Stimulated activated CD8-positive, alpha-beta memory T cell treated with anti-CD3 and anti-CD28 coated beads, Interleukin-2, amount 100 ng/mL, for 1 hour (primary cell): ENCODE measurements at places on chromosomes 2 and 18.
A peak's percentile ranks its signal among the peaks of the same experiment; 100 is the strongest.

DNA sequence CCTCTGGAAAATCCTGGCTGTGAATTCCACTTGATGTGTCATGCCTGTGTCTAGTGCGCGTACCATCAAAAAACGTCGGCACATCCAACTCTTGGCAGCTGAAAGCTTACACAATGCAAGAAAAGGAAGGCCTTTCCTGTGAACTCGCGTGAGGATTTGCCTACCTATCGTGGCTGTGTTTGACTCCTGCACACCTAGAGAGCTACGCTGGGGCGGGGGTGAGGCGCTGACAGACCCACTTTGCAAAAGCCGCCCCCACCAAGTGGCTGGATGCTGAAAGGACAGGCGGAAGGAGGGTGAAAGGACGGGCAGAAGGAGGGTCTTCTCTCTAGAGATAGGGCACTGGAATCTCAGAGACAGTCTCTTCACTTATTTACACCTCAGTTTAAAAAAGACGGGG, 270.1 kb downstream of the EIPR1 start:
- DNase-seq, result no peak

- DNase-seq, result no peak
These were observed 29.2 kb downstream of the PECR start for GRCh38 chr2:216052420-216052819.

GRCh38 chr2:199979832-199980628, 24.6 kb downstream of the MAIP1 start:
- peak; percentile 59 for DNase-seq

DNA sequence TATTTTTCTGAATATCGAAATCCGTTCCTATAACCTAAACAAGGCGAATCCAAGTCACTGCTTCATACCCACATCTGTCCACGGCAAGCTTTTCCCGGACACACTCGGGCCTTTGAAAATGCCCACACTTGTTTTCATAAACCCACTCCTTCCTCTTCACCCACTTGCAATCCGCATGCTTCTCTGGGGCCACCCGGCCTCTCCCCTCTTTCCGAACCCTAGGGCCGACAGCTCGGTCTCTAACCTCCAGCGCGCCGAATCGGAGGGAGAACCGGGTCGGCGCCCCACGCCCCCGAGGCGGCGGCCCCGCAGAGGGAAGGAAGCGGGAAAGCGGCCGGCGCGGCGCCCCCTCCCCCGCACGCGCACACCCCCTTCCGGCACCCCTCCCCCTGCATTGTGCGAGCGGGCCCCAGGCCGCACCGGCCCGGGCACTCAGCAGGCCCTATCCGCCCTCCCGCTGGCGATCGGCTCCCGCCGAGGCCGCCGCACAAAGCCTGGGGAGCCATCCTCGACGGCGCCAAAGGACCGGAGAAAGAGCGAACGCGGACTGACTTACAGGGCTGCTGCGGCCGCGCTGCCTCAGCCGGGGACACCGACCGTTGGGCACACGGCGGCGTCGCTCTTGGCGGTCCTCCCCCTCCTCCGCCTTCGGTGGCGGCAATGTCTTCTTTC, 467 bp downstream of the PUM2 start:
- peak; percentile 26 for DNase-seq

- DNase-seq, result no peak
These were observed 21.2 kb downstream of the GORASP2 start for GRCh38 chr2:170950221-170950761.

- DNase-seq, result no peak
These were observed 265.3 kb downstream of the TWIST2 start for GRCh38 chr2:239113171-239113570.

- DNase-seq, result no peak
These were observed 31.7 kb downstream of the INPP4A start for GRCh38 chr2:98476192-98476868.

DNA sequence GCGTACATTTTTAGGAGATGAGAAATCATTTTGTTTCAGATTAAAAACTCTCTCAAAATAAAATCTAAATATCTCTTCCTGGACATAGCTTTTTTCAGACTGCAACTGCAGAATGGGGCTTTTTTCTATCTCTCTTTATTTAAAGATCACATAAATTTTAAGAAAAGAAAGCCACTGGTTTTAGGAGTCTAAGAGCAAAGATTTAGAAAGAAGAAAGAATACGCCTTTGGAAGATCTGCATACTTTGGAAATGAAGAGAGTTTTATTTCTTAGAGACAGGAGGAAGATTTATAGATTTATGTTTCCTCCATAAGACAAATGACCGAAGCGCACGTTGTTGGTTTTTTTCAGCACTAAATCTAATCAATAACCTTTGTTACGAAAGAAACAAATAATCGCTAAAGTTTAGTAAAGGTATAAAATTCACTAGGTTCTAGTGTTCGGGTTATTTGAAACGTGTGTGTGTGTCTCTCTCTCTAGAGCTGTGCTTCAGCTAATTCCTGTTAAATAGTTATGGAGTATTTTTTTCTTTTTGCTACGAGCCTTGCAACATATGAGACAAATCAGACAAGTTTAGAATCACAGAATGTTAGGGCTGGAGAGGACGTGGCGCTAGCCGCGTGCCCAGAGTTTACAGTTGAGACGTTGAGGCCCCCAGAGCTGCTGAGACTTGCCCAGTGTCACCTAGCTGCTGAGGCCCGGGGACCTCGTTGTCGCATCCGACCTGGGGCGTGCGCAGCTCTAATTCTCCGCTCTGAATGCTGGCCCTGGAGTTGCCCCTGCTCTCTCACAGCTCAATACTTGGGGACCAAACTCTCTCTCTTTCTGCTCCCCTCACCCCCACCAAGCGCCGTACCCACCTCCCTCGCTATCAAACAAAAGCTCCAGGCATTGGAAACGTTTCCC, 69.9 kb downstream of the CTAGE1 start:
- DNase-seq, result no peak

GRCh38 chr2:239809391-239809790, 215.8 kb downstream of the NDUFA10 start:
- DNase-seq, result no peak

DNA sequence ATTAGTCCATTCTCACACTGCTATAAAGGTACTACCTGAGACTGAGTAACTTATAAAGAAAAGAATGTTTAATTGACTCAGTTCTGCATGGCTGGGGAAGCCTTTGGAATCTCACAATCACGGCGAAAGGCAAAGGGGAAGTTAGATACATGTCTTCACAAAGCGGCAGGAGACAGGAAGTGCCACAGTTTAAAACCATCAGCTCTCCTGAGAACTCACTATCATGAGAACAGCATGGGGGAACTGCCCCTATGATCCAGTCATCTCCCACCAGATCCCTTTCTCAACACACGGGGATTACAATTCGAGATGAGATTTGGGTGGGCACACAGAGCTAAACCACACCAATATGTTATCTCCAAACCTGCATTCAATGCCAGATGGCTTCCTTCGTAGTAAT, 716.1 kb downstream of the DCC start:
- DNase-seq, result no peak

- DNase-seq, result no peak
These were observed 823.2 kb upstream of the ID2 start for GRCh38 chr2:7858624-7859023.

- no peak for DNase-seq
These were observed 35.1 kb upstream of the SLC14A2 start for GRCh38 chr18:45580127-45580526.

DNA sequence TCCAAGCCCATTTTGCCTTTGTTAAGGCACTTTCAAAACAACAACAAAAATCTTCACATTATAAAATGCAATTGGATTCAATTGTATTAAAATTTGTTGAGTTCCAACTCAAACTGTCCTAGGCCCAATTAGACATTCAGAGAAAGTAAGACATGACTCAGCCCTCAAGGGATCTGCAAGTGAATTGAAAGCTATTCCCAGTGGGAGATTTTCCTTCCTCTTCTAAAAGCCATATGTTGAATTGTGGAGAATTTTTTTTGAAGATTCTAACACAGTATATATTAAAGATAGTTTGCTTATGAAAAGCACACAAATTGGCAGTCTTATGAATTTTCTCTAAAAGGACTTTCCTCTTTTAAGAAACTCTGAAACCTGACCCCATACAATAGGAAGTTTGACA, 268.0 kb upstream of the PARD3B start:
- no peak for DNase-seq

DNA sequence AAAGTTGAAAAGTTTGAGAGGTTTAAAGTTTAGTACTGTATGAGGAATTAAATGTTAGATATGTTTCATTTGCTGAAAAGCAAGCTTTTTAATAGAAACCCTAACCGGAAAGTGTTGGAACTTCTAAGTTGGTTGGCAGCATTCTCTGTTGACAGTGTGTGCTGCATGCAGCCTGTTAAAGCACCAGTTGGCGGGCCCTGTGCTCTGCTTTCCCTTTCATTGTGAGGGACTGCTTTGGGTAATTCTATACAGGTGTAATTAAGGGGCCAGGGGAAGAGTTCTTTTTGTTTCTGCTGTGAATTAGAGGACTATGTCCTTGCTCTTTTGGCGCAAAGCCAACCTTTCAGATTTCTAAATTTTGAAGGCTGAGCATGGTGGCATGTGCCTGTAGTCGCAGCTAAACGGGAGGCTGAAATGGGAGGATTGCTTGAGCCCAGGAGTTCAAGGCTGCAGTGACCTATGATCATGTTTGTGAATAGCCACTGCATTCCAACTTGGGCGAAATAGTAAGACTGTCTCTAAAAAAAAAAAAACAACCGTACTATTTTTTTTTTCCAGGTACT, 20.1 kb downstream of the PLEKHB2 start:
- DNase-seq, result no peak

DNA sequence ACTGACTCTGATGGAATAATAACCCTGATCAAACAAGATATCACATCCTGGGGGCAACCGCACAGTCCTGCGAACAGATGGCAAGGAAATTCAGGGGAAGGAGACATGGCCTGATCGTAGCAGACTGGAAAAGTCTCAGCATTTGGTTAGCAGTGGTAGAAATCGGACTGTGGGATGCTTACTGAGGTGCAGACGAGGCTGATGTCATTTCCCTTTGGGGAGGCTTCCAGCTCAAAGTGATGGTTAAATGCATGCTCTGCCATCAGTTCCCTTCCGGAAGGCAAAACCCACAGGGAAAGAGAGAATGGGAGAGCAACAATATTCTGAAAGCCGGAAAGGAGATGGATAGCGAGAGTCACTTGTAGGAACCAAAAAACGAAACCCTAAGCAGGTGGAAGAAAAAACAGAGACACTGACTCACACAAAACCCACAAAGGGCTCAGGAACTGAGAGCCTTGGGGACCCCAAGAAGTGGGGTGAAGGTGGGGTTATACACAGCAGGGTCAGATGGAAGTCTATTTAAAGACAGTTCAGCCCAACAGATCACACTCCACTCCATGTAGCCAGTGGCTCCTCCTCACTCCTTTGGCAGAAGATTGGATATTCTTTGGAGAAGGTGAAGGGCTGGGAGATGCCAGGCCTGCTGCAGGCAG, 93.1 kb downstream of the INPP5D start:
- no peak for DNase-seq

DNA sequence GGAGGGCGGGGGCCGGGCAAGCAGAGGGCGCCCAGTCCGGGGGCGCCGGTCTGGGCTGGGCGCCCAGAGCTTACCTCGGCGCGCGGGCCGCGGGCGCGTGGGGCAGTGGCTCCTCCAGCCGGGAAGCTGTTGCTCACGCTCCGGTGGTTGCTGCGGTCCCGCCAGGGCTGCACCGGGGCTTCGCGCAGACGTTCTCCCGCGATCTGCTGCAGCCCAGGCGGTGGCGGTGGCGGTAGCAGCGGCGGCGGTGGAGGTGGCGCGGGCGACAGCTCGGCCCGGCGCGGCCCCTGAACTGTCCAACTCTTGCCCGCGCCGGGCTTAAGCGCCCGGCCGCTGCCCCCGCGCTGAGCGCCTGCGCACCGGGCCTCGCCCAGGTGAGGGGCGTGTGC, 391 bp downstream of the ZNF385B start:
- no peak for DNase-seq

- DNase-seq, result no peak
These were observed 82.8 kb downstream of the QPCT start for GRCh38 chr2:37427241-37427640.

DNA sequence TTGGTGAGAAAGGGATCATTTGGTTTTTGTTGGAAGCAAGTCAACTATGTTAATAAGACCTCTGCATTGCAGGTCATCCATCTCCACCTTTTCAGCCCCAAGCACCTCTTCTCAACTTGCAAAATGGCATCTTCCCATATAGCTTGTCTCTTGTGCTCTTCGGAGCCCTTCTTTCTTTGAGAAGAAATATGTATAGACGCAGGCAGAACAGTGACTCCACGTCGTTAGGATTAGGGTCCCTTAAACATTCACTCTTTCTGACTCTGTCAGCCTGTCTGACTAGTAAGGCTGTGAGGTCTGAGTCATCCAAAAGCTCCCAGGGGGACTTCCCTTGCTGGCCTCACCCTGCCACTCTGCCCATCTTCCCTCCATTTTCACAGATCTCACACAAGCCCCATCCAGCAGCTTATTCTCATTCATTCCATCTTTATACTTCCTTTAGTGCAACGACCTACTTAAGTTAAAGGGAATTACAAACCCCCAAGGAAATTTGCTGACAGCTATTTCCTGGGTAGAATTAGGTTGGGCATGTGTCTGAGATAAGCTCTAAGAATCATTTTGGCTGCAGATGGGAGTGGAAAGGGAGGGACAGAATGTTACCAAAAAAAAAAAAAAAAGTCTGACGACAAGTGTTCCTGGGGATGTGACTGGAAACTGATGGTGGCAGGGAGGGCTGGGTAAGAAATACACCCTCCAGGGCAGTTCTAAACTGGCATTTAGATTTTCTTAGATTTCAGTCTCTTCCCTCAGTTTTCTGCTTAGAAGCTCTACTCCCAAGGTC, 37.7 kb upstream of the MEX3C start:
- no peak for DNase-seq

DNA sequence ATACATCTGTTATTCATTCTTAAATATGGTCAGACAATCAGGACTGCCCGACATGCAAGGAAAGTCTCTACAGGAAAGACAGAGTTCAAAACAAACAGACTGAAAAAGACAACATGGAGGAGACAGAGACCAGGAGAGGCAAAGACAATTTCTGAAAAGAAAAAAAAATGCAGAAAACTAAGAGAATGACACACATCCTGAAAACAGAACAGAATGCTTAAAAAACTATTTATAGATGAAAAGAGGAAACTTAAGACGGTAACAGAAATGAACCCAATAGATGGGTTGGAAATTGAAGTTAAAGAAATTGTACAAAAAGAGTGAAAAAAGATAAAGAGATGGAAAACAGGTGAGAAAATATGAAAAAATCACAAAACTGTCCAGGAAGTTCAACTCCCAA, 95.7 kb downstream of the BCL2 start:
- DNase-seq, result no peak

DNA sequence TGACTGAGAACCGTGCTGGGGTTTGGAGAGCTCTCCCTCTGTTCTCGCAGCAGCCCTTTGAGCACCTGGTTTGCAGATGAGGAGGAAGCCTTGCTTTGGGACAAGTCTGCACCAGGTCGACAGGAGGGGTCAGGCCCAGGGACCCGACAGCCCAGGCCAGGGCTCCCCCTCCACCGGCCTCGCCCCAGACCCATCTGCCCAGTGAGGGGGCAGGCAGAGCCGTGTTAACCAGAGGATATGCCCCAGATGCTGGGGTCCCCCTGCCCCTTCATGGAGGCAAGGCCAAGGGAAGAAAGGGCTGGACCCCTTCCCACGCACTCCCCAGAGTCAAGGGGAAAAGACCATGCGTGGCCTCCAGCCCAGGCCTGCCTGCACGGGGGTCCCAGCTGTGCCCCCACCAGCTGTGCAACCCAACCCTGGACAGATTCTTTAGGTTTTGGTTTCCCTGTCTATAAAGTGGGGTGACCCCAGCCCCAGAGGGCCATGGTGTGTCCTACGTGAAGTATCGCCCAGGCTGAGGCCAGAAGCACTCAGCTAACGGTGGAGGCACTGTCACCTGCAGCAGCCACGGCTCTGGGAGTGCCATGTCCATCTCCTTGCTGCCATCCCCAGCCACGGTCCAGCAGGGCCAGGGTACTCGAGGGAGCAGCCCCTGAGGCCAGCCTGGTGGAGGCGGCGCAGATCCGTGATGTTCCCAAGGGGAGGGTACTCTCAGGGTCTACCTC, 4.8 kb upstream of the SNED1 start:
- DNase-seq, result no peak

- DNase-seq, result no peak
These were observed 283.7 kb downstream of the NYAP2 start for GRCh38 chr2:225683258-225683657.
